Activated naive CD4-positive, alpha-beta T cell (primary cell): ENCODE measurements at places on chromosomes 11 and 22.

DNA sequence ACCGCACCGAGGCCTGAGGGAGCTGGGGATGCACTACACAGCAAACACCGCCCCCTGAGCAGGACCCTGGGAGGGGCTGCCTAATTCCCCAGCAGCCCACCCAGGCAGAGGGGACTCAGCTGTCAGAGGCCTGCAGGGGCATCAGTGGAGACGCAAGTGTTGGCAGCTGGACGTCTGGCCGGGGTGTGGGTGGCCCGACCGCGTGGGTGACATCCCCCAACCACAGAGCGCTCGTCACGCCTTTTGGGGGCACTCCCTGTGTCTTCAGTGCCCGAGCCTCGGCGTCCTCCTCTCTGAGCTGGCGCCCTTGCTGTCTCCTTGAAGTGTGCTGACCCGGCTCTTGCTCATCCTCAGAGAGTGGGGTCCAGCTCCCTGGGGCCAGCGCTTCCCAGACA is 150.2 kb downstream of the BRD1 start:
- DNase-seq = no peak

DNA sequence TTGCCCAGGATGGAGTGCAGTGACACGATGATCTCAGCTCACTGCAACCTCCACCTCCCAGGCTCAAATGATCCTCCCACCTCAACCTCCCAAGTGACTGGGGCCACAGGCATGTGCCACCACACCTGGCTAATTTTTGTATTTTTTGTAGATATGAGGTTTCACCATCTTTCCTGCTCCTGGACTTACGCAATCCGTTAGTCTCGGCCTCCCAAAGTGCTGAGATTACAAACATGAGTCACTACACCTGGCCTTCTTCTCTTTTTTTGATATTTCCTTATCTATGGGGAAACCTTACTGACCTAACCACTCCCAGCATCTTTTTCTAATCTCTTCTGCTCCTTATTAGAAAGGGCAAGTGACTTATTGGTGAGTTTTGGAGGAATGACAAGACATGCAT is 121.7 kb upstream of the CHORDC1 start:
- no peak for DNase-seq

- DNase-seq = no peak
Measured at GRCh38 chr11:64263021-64263946, 12.0 kb downstream of the PLCB3 start.

DNA sequence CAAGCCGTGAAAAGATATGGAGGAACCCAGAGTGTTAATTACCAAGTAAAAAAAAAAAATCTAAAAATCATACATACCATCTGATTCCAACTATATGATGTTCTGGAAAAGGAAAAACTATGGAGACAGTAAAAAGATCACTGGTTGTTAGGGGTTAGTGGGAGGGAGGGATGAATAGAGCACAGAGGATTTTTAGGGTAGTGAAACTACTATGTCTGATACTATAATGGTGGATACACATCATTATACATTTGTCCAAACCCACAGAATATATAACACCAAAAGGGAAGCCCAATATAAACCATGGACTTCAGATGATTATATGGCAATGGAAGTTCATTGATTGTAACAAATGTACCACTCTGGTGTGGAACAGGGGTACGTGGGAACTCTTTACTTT is 74.1 kb downstream of the ENTHD1 start:
- DNase-seq = no peak

- no peak for DNase-seq
Measured at GRCh38 chr22:40258501-40258915, 80.8 kb downstream of the TNRC6B start.

- DNase-seq = no peak
Measured at GRCh38 chr11:112801025-112801816, 160.0 kb upstream of the NCAM1 start.

DNA sequence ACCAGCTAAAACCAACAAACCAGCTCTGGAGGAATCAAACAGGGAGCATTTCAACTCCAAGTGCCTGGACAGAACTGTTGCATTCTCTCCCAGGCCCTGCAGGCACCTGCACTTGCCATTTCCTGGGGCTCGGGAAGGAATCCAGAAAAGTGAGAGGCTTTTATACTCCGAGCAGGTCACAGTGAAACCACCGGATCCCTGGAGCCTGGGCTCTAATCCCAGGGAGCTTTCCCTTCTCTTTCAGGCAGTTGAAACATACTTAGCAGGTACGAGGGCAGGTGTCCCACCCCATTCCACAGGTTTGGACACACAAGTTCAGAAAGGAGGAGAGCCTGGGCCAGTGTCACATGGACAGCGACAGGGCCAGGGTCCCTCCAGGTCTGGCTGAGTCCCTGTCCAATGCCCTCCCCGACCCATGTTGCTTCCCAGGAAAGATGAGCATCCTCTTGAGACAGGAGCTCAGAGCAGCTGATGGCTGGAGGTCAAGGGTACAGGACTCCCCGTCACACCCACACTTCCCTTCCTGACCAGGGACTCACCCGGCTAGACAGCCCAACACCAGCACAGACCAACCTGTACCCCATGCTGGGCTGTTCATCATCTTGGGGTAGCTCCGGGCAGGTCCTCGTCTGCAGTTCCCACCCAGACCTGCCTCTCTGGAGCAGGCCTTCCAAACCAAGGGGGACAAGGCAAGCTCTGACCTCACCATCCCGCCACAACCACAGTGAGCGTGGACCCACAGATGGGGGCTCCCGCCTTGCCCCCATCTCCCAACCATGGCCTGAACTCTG is 49.9 kb upstream of the CD5 start:
- DNase-seq = no peak

DNA sequence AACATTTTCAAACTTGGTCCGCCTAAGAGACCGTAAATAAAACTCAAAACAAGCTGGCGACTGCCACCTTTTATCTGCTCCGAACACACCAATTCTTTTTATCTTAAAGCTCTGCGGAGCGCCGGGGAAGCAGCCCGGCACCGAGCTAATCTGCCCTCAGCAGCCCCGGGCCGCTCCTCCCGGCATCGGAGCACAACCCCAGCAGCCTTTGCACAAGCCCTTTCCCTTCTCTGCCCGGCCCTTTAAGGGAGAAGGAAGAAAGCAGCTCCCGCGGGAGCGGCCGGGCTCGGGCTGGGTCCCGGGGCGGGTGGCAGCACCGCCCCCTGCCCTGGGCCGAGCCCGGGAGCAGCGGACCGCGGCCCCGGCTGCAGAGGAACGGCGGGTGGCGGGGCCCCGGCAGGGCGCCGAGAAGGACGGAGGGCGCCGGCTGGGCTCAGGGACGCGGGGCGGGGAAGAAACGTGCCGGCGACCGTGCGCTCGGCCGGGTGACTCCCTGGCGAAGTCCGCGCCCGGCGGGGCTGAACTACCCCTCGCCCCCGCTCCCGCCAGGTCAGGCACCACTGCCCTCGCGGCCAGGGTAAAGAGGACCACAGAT is 133.6 kb upstream of the C11orf58 start:
- DNase-seq = no peak

DNA sequence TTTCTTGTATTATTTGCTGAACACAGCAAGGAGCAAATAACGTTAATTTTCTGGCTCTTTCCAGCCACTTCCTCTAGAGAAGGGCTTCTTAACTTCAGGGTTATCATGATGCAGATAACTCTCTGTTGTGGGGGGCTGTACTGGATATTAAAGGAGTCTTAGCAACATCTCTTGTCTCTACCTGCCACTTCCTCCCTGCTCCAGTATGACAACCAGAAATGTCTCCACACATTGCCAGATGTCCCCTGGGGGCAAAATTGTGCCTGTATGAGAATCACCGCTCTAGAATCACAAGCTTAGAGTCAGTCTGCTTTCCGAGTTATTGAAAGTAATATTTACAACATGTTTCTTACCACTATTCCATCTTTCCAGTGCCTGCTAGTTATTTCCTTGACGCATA is 6.8 kb downstream of the JRKL start:
- DNase-seq = no peak

GRCh38 chr11:119350302-119350701 is 3.8 kb upstream of the MFRP start:
- no peak for DNase-seq

DNA sequence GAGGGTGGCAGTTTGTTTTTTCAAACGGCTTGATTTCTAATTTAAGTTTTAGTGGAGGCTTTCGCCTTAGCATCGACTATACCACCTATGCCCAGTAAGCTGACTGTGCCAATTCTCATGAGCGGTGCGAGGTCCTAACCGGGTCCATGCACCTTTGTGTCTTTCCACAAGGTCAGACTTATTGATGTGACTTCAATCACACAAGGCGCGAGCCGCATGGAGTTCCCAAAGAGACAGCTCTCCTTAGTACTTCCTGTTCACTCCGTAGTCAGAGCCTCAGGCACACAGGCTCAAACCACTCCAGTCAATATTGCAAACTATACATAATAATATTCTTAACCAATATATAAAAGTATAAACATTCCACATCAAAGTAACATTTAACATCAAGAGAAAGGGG is 18.2 kb downstream of the ST14 start:
- DNase-seq = no peak

- DNase-seq = no peak
Measured at GRCh38 chr22:43004362-43005035, 10.4 kb downstream of the PACSIN2 start.

DNA sequence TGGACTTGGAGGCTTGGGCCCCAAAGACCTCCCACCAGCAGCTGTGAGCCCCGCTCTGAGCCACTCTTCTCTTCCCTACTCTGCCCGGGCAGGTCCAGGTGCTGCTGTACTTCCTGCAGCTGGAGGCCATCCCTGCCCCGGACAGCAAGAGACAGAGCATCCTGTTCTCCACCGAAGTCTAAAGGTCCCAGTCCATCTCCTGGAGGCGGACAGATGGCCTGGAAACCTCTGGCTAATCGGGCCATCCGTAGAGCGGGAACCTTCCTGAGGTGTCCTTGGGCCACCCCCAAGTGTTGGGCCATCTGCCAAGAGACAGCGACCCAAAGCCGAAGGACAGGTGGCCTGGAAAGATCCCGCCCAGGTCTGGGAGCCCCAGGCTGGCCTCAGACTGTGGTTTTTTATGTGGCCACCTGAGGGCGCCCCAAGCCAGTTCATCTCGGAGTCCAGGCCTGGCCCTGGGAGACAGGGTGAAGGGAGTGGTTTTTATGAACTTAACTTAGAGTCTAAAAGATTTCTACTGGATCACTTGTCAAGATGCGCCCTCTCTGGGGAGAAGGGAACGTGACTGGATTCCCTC is 135.1 kb downstream of the BCR start:
- peak; percentile 35 for DNase-seq

DNA sequence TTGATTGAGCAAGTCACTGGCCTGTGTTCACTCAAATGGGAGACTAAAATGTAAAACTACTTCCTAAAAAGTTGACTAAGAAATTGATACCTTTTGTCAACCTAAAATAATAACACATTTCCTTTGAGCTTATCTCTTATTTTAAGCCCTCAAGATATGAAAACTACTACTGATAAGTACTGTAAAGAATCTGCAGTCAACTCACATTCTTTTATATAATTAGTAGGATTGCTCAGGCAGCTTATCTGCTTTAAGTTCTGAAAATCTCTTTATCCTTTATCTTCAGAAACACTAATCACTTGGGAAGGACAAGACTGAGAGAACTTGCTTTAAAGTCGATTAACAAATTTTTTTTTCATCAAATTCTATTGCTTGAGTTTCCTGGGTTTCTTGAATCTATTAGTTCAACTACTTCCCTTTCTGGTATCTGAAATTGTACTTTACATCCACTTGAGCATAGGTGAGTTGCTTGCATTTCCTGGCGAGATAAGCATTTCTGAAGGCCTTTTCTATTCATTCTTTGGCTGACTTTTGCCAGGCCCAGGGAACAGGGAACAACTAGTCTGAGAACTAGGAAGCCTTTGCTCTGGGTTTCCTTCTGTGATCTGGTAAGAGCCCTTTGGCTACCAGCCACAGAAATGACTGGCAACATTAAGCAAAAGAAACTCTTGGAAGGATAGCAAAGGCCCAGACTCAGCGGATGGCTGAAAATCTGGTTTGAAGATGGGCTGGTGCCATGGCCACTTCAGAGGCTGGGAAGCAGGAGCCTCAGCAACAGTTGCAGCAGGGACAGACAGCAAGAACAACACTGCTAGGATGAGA is 19.3 kb upstream of the CSRP3 start:
- no peak for DNase-seq

- no peak for DNase-seq
Measured at GRCh38 chr11:88384669-88385005, 47.1 kb upstream of the CTSC start.

- DNase-seq = no peak
Measured at GRCh38 chr11:36928621-36929020, 330.6 kb upstream of the RAG2 start.

- DNase-seq = no peak
Measured at GRCh38 chr22:19591568-19591967, 67.4 kb upstream of the CLDN5 start.

DNA sequence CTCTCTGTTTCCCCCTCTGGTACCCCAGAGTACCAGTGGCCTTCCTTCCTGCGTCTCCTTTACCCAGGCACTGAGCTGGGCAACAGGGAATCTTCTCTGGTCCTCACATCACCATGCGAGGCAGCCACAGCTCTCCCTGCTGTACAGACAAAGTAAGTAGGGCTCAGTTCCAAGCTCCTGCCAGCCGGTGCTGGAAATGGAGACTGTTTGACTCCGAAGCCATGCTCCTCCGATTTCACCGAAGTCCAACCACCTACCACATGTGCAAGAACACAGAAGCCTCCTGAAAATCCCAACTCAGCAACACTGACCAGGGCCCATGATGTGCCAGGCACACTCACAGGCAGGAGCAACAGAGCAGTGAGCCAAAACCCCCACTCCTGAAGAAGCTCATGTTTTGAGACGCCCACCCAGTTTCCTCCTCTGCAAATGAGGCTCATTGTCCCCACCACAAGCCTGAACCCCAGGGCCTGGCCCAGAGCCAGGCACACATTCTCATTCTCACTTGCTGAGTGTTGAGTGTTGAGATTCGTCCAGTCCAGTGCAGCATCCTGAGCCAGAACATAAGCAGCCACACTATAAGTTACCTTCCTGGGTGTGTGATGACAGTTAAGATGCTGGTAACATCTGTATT is 156.0 kb downstream of the MPPED1 start:
- no peak for DNase-seq
